ENCODE measurements at places on chromosomes 5 and 9.

DNA sequence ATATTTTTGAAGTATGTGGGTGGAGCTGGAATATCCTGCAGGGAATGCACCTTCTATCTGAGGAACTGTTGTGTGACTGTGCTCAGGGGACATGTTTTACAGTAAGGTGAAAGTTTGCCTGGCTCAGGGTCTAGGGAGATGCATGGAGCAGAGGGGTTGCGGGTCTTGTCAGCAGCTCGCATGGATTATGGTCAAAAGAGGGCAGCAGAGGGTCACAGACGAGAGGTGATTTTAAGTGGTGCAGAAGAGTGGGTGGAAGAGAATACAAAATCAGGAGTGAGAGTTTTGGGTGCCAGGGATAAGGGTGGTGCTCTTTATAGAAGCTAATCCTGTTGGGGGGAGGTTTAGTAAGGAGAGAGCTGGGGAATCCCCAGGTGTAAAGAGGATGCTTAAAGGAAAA is 53.5 kb upstream of the GRIN3A start:
- DNase-seq = peak; percentile 28

- DNase-seq = no peak
Measured at GRCh38 chr9:98442541-98442940, 187.1 kb upstream of the TBC1D2 start.

DNA sequence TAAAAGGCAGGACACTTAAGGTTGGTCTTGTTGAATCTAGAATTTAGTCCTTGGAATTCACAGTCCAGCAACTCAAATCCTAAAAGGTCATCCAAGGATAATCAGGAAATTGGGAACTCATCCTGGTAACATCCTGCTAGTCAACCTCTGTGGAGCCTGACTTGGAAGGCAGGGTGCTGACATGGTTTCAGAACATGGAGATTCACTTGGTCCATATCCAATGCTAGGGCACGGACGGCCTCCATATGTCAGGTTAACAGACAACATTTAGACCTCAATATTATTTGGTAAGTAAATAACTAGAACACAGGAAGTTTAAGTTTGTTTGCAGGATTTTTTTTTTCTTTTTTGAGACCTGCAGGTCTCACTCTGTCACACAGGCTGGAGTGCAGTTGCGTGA is 783 bp upstream of the DNAH5 start:
- DNase-seq = no peak

- no peak for DNase-seq
Measured at GRCh38 chr9:135950135-135950682, 11.0 kb downstream of the UBAC1 start.

DNA sequence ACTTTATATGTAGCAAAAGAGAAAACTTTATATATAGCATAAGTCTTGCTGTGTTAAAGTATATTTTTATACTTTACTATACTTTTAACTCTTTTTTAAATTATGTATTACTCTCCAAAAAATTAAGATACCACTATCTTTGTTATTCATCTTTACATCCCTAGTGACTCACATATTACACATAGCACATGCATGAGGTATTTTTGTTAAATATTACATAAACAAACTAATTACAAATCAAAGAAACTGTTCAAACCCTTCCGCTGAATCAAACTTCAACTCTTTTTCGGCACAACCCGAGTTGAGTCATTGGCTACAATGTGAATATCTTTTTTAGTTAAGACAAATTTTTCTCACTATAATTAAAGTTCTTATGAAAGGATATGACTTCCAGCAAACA is 32.1 kb downstream of the NADK2 start:
- DNase-seq = no peak

Data from OCI-LY7 (cell line).